LNCaP clone FGC (cell line): ENCODE measurements at places on chromosomes 4 and X.

DNA sequence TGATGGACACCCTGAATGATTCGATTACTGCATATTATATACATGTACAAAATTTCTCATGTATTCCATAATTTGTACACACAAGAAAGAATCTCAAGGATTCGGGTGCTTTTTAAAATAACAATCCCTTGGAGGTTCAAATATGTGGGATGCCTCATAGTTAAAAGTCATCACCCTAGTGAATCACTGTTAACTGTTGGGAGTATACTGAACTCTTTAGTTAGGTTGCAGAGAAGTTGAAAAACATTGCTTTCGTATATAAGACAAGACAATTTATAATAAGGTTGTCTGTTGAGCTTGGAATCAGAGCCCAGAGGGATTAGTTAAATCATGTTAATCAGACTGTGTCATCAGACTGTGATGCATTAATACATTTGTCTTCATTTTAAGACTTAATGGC, 15.6 kb downstream of the DCK start:
- no peak for DNase-seq

GRCh38 chr4:80007745-80008149, 65.3 kb downstream of the ANTXR2 start:
- DNase-seq = no peak

DNA sequence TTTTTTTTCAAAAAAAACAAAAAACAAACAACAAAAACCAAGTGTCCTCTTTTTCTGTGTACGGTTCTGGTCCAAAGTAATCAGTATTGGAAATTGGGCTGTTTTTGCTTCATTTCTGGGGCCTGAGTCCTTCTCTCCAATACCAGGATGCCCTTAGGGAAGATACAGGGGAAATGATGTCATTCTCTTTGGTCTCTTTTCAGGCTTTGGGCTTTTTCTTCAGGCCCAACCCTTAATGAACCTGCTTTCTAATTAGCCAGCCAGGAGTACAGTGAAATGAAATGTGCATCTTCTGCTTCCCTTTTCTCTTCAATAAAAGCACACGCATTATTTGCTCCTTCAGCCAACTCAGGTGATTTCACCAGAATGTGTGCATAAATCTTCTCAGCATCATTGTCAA, 52.6 kb upstream of the RBPJ start:
- no peak for DNase-seq

DNA sequence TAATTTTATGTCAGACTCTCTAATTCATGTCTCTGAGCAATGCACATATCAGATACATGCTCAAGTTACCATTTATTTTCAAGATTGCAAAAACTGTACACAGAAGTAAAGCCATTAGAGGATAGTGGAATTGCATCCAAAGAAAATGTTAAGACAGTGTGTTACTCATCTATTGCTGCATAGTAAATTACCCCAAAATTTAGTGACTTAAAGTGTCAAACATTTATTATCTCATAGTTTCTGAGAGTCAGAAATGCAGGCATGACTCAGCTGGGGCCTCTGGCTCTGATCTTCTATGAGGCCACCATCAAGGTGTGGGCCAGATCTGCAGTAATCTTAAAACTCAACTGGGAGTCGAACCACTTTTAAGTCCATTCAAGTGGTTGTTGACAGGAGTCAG, 275.2 kb downstream of the QDPR start:
- DNase-seq = no peak

DNA sequence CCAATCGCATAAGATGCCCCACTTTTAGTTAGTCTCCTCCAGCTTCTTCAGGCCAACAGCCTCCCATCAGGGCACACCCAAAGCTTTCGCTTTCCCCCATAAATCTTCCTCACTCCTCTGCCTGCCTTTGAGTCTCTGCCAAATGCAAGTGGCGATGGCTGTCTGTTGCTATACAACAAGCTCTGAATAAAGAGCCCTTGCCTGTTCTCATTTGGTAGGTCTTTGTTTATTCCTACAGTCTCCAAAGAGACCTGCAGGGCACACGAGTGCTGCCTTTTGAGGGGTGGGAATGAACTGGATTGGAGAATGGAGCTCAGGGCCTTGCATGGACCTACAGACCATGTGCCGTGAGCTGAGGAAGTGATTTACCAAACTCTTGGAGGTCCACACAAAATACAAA, 52.2 kb upstream of the SOD3 start:
- no peak for DNase-seq

- DNase-seq = no peak
Observed at GRCh38 chr4:147037069-147037468, 91.4 kb upstream of the TTC29 start.

GRCh38 chrX:95893636-95894035, 791.0 kb upstream of the DIAPH2 start:
- no peak for DNase-seq

GRCh38 chr4:26379837-26380236, 59.0 kb downstream of the RBPJ start:
- no peak for DNase-seq

GRCh38 chrX:95063554-95063953, 1389.5 kb downstream of the FAM133A start:
- DNase-seq = no peak

DNA sequence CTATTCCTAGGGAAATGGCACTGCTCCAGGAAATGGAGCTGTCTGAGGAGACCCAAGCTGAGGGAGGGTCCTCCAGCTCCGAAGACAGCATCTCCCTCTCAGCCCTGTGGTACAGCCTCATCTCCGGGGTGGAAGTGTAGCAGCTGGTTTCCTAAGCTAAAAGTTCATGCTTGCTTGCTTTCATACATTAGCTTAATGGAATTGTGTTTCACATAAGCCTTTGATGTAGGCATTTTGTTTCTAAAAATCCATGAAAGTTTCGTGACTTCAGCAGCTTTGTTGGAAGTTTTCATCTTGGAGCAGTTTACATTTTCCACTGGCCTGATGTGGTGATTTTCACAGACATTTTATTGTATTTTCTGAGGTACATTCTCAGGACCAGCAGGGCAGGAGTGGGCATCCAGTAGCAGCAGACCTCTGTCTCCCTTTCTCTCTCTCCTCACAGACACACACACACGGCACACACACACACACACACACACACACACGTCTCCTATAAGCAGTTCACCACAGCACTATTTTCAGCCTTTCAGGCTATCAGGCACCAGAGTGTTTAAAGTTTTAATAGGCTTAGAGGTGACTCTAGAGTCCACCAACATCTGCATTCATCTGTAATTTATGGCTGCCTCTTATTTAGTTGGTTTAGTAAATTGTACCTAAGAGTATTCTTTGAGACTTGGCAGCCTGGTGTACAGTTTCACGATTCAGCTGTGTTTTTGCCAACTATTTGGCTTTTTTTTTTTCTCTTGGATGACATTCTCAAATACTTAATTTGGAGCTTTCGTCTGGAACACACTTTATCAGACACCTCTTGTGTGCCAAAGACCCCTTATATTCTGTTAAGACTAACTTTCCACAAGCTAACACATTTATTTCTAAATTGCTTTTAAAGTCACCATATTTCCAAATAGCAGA, 225.8 kb upstream of the SFRP2 start:
- no peak for DNase-seq

DNA sequence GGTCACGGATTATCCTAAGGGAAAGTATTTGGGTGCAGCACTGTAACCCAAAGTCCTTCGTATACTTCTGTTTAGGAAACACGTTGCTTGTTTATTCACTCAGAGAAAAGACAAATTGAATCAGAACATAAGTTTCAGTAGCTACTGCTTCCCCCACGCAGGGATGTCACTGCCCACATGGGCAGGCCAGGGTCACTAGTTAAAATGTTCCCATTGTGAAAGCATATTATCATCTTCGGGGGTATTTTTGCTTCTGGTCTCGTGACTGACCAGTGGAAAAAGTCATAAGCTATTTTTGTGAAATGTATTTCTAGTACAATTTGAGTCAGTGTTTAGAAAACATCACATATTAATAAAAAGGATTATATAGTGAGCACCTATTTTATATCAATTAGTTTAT, 377.8 kb downstream of the PCDH7 start:
- no peak for DNase-seq

DNA sequence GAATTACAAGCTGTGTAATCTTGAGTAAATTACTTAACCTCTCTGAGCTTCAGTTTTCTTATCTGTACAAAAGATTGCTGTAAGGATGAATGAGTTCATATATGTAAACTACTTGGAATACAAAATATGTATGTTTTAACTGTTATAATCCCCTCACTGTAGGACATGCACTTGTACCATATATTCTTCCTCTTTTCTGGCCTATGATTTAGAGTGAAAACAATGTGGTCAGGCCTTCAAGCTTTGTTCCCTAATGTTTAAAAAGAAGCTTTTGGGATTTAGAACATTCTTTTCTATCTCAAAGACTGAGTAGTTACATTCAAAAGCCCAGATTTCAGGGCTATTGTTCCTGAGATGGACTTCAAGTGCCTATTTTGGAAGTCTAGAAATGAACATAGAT, 26.7 kb upstream of the GPRIN3 start:
- DNase-seq = no peak

GRCh38 chrX:11380187-11380844, 87.1 kb downstream of the AMELX start:
- DNase-seq = no peak

- peak; percentile 34 for DNase-seq
Observed at GRCh38 chrX:14095702-14096101, 66.0 kb upstream of the GEMIN8 start.
